Left colon (tissue), 2 donors: ENCODE measurements at places on chromosomes 3 and 15. TPM values are rescaled to one million over a fixed set of nuclear protein-coding genes. Genes with fewer than 3 reads are reported as not detected.

PRC1 gene
- 31.7 TPM for total RNA-seq

IMPG2 gene
- 0.11 TPM for total RNA-seq

CA12 gene
- 397 TPM for total RNA-seq

SNX4 gene
- 53.2 TPM for total RNA-seq

TOMM70 gene
- 45.3 TPM for total RNA-seq

CHRNA3 gene
- 4.2 TPM for total RNA-seq

UQCC5 gene
- 11.7 TPM for total RNA-seq

CHRNA7 gene
- 11.8 TPM for total RNA-seq

ITPKA gene
- 50.9 TPM for total RNA-seq

GOLGA6D gene
- total RNA-seq, result not detected

RHO gene
- total RNA-seq, result not detected

SUSD5 gene
- 0.37 TPM for total RNA-seq

IGF2BP2 gene
- 73.0 TPM for total RNA-seq

SEMA7A gene
- total RNA-seq, result 1.7 TPM

GRCh38 chr15:63513271-63513670 lies 8.9 kb downstream of the USP3 start:
- DNase-seq, result no peak

DNA sequence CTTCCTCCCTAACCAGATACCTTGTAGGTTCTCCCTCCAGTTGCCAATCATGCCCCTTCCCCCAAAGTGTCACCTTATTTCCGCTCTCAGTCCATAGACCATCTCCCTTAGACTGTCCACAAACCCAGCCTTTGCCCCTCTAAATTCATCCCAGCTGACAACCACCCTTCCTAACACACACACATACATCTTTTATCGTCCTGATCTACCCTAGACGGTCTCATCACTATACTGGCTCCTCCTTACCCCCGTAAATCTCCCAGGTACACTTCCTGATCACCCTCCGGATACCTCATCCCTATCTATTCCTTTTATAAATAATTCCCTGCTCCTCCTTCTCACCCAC lies 828 bp downstream of the THOC7 start:
- no peak for DNase-seq

DNA sequence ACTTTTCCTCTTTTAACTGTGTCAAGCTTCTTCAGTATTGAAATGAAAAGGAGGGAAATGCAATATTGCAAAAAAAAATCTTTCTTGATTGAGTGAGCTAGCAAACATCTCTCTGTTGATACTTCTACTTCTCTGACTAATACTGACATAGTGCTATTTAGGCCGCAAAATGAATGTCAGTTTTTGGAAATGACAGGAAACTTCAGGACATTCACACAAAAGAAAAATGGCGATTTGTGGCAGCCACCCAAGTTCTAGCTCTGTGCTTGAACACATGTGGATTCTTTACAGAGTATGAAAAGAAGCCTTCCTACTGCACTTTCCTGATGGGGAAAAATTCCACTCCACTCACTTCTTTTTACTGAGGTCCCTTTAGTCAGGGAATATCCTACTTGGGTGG lies 486.8 kb upstream of the ALCAM start:
- DNase-seq, result no peak

- no peak for DNase-seq
Measured at GRCh38 chr15:40695469-40695890, 506 bp downstream of the RAD51 start.

DNA sequence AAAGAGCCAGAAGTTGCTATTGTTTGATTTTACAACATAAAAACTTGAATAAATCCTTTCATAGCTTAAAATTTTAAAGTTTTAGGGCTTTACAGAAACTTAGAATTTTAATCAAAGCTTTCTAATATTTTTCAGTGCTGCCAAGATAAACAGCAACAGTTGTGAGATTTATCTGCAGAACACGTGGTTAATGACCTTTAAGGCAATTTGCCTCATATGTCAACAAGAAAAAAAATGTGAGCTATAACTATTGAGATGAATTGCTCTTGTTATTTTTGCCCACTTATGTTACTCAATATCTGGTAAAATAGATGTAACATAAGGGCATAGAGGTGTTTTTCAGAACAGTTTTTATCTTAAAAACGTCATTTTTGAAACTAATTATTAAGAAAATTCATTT lies 96.7 kb upstream of the NECTIN3 start:
- no peak for DNase-seq

DNA sequence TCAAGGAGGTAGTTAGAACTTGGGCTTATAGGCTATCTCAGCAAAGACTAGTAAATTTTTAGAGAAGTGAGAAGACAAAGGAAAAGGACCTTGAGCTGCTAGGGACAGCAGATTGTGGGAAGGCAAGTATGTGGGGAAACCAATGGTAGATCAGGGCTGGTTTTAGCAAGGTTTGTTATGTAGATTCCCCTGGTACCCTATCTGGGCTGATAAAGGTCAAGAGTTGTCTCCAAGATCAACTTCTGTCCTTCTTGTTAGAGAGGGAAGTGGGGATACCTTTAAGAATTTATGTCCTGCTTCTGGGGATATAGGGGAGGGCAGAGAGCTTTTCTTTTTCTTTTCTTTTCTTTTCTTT lies 28.9 kb downstream of the KAT2B start:
- DNase-seq, result no peak

- DNase-seq, result no peak
Measured at GRCh38 chr3:31753050-31753425, 220.3 kb downstream of the STT3B start.

- no peak for DNase-seq
Measured at GRCh38 chr15:46523701-46524100, 888.9 kb downstream of the SQOR start.

GRCh38 chr3:32644380-32644779 lies 40.6 kb upstream of the CNOT10 start:
- DNase-seq, result no peak

DNA sequence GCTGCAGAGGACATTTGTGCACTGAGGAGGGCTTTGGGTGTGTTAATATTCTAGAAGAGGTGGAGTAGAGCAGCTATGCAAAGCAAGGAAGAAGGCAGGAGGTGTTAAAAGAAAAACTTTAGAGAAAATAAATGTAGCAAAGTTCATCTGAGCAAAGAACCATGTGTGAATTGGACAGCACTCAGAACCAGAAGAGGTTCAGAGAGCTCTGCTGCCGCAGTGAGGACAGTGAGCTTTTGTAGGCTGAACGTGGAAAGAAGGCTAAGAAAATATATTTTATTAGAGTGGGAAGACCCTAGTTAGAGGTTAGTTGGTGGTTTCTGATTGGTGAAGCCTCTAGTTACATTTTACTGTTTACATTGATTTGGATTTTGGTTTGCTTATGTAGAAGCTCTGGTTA lies 50.7 kb downstream of the ST6GAL1 start:
- no peak for DNase-seq

DNA sequence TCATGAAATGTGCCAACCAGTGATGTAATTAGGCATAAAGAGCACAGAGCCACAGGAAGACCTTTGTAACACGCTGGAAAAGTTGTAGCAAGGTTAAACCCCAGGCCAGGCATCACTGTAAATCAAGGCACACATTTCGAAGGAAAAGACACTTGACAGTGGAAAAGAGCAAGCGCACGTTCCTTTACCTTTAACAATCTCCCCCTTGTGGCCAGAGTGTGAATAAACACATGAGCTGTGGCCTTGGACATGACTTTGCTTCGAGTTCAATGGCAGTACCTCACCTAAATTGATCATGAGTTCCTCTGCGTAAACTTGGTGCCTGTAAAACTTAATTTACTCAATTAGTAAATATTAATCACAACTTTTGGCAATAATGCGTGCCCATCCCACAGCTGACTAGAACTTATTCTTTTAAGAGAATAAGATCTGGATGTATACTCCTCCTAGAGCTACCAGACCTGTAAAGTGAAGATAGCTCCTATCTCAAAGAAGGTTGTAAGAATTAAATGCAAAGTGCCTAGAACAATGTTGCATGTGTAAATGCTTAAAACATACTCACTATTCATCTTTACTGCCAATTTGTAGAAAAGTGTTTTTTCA lies 757.0 kb upstream of the NECTIN3 start:
- DNase-seq, result peak; percentile 50

- no peak for DNase-seq
Measured at GRCh38 chr3:100288288-100288894, 27.6 kb downstream of the TBC1D23 start.

GRCh38 chr3:154105218-154105975 lies 15.8 kb upstream of the ARHGEF26 start:
- DNase-seq, result no peak

GRCh38 chr3:52688266-52688665 lies 2.4 kb downstream of the GNL3 start:
- no peak for DNase-seq

DNA sequence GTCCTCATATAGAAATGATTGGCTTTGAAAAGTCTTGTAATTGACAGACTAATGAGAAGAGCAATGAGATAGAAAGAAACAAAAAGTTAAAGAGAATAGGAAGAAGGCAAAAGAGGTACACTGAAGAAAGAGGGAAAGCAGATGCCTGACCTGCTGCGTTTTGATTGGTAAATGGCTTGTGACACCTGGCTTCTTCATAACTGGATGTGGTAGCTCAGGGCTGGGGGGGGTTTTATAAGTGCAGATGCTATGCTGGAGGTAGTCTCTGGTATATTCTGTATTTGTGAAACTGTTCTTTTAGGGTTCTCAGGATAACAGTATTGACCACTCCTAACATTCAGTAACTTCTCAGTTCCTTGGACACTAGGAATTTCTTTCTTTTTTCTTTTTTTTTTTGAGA lies 1.4 kb downstream of the STARD9 start:
- no peak for DNase-seq

- DNase-seq, result peak; percentile 95
Measured at GRCh38 chr15:45429941-45430792, 51.8 kb upstream of the GATM start.

- DNase-seq, result no peak
Measured at GRCh38 chr15:58419803-58420524, 11.8 kb upstream of the LIPC start.

DNA sequence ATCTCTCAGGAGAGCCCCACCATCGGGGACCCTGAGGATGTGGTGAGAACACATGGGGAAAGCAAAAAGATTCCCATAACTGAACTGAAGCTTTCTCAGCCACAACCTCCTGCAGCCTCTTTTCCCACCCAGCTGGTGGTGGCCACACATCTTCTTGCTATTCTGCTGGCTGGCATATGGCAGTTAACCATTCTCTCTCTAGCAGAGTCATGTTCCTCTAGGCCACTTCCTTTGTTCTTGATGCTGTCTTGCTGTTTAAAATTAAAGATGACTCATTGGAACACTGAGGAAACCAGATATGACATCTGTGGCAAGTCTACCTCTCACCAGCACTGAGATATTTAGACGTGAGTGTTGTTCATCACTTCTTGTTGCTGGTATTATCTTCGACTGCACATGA lies 180.3 kb upstream of the ROBO2 start:
- no peak for DNase-seq

GRCh38 chr3:118245312-118245711 lies 789.3 kb downstream of the IGSF11 start:
- no peak for DNase-seq

DNA sequence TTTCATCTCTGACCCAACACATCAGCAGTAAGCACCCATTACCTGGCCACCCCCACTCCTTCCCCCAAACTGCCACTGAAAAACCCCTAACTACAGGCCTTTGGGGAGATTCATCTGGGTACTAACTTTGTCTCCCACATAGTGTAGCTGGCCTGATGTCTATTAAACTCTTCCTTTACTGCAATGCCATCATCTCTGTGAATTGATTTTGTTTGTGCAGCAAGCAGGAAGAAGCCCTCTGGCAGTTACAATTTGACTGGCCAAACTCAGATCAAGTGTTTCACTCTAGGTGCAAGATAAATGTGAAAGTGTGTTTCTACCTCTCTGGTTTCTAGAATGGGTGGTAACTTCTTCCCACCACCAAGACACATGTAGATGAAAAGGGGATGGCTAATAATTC lies 26.7 kb upstream of the OR5K4 start:
- no peak for DNase-seq

- DNase-seq, result no peak
Measured at GRCh38 chr3:45746777-45747622, 49.3 kb downstream of the SLC6A20 start.

DNA sequence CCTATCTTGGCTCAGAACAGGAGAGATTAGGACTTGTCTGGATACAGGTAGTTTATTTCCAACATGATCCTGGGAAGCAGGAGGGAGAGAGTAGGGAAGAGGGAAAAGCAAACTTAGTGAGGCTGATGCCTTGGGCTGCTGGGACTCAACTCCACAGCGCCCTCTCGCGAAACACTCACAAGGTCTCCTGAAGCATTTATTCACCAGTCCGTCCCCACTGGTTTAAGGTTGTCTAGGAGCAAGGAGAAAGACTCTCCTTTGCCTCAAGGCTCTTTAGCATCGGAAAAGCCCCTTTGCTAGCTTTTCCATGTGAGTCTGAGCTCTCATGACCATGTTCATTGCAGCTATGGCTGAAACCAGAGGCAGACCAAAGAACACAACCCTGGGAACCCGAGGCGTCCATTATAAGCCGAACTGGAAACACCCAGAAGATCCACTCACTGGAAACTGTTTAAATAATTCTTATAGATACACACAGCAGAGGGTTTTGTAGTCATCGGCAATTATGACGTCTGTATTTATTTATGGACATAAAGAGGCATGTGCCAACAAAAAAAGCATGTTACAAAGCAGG lies 244.5 kb downstream of the CD47 start:
- DNase-seq, result peak; percentile 78

- peak; percentile 57 for DNase-seq
Measured at GRCh38 chr15:65303687-65304380, 643 bp upstream of the RNU5B-1 start.

GRCh38 chr15:71052356-71052755 lies 62.9 kb upstream of the THSD4 start:
- no peak for DNase-seq

DNA sequence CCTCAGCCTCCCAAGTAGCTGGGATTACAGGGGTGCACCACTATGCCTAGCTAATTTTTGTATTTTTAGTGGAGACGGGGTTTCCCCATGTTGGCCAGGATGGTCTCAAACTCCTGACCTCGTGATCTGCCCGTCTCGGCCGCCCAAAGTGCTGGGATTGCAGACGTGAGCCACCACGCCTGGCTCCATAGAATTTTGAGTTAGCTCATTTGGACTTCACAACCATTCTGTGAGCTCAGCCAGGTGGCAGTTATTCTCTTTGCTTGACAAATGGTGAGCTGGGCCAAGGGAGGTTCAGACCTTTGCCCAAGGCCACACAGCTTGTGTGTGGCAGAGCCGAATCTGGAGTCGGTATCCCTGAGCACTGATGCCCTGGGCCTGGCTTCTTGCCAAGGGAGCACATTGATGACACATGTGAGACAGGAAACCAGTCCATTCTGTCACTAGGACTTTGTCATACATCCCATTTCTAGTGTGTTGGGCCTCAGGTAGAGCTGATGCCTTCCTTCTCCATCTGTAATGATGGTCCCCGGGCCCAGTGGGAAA lies 17.6 kb downstream of the PODXL2 start:
- no peak for DNase-seq

- no peak for DNase-seq
Measured at GRCh38 chr3:67030785-67031740, 33.0 kb downstream of the KBTBD8 start.
